ENCODE measurements at places on chromosomes 11 and 22.

- H3K4me3 ChIP-seq: no peak overlapping the region
- no peaks in the 10 kb centered on the region for H3K4me1 ChIP-seq
- H3K36me3 ChIP-seq: no peaks in the 10 kb centered on the region
Measured at GRCh38 chr11:99351624-99352023, 330.9 kb downstream of the CNTN5 start.

DNA sequence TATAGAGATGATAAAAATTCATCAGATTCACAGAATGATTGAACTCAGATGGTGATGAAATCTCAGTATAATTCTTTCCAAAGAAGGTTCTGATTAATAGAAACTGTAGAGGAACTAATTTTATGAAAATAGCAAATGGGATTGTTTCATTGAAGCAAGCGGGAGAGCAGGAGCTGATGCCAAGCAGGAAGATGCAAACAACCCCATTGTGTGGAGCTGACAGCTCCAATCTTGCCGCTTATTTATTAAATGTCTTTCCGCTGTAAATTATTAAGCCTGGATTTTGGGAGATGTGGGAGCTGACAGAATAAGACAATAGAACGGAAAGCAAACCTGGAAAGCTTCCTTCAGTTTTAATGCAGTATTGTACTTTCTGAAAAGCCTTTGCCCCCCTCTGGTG is 6.0 kb upstream of the TMEM218 start:
- no peaks in the 10 kb centered on the region for H3K36me3 ChIP-seq
- H3K4me1 ChIP-seq: no peaks in the 10 kb centered on the region
- no peaks in the 10 kb centered on the region for H3K27me3 ChIP-seq
- no peak overlapping the region for H3K27ac ChIP-seq

- H3K4me3 ChIP-seq: no peak overlapping the region
- no peaks in the 10 kb centered on the region for H3K4me1 ChIP-seq
Measured at GRCh38 chr11:121996574-121996973, 119.4 kb downstream of the BLID start.

GRCh38 chr11:78195917-78196560 is 7.3 kb downstream of the USP35 start:
- peaks cover 8% of the 10 kb centered on the region for H3K36me3 ChIP-seq
- H3K4me1 ChIP-seq: peaks cover 44% of the 10 kb centered on the region
- H3K27ac ChIP-seq: no peak overlapping the region
- DNase-seq: no peak
- no peaks in the 10 kb centered on the region for H3K27me3 ChIP-seq

DNA sequence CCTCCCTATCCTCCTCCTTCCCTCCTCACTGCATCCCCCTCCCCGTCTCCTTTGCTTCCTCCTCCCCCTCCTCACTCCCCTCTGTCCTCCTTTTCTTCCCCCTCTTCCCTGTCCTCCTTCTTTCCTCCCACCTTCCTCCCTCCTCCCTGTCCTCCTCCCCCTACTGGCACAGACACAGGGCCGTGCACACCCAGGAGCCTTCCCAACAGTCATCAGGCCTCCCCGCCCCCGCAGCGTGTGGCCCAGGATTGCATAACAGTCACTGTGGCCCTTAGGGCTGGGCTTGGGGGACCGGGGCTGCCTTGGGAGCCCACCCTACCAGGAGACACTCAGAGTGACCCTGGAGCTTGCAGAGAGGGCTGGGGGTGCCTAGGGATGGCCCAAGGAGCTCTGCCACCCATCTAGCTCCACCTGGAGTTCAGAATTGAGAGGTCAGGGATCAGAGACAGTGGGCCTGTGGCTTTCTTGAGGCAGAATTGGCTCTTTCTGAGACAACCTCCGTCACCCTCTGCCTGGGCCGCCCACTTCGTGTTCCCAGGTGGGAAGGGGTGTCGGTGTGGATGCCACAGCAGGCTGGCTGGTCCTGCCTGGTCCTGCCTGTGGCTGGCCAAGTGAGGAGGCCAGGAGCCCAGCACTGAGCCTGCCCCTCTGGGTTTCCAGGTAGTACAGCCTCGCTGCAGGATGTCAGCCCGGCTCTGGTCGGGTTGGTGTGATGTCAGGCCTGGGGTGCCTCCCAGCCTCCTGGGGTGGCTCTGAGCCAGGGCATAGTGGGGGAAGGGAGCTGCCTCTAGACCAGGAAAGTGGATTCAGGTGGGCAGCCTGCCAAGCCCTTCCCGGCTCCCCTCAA is 1.6 kb downstream of the SPI1 start:
- H3K4me1 ChIP-seq: peaks cover 13% of the 10 kb centered on the region
- H3K27me3 ChIP-seq: no peaks in the 10 kb centered on the region
- H3K4me3 ChIP-seq: no peak overlapping the region
- no peak overlapping the region for H3K27ac ChIP-seq
- no peak for DNase-seq

- H3K27me3 ChIP-seq: peaks cover 30% of the 10 kb centered on the region
- no peak overlapping the region for H3K27ac ChIP-seq
- no peak for DNase-seq
- H3K4me1 ChIP-seq: no peaks in the 10 kb centered on the region
- H3K4me3 ChIP-seq: no peak overlapping the region
Measured at GRCh38 chr22:49406047-49406650, 421.5 kb downstream of the BRD1 start.

DNA sequence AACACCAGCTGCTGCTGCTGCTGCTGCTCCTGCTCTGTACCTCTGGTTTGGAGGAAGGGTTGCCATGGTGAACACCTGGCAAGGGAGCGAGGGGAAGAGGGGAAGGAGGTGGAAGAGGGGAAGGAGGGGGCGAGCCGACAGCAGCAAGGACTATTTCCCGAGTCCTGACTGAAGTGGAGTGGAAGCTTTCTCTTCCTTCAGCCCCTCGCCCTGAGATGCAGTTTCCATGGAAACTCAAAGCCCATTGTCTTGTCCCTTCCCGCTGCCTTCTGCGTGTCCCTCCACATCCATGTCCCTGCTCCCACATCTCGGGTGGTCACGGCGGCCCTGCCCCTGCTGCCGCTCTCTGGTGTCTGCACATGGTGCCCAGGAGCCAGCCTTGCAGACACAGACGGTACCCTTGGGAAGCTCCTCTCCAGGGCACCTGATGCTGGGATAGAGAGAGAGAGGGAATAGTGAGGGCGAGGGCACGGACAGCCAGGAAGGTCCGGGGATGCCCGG is 28.6 kb downstream of the FAM83F start:
- no peak overlapping the region for H3K4me3 ChIP-seq
- no peak for DNase-seq
- H3K36me3 ChIP-seq: no peaks in the 10 kb centered on the region
- H3K27me3 ChIP-seq: peaks cover 8% of the 10 kb centered on the region
- no peak overlapping the region for H3K27ac ChIP-seq

DNA sequence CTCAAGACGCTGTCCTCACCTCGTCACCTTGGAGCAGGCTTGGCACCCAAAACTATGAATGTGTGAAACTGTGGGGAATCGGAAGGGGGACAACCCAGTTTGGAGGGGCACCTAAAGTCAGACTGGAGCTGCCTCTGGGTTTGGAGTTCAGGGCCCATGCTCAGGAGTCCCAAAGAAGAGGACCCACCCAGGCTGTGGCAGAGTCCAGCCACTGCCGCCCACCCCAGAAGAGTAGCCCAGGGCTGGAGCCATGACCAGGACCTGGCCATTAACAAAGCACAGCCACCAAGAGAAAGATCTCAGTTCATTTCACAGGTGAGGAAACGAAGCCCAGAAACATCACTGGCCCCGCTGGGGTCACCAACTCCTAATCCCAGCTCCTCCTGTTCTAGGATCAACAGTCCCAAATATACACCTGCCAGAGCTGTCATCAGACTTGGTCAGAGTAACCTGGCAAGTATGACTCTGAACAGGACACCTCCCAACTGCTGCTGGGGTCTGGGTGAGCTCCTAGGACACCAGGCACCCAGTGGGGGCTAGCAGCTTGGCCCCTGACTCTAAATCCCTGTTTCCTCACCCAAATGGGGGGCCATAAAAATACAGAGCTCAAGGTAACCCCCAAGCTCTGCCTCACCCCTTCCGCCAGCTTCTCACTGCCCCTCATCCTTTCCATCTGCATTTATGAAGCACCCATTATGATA is 2.7 kb downstream of the RAB3IL1 start:
- H3K4me1 ChIP-seq: no peaks in the 10 kb centered on the region
- H3K27ac ChIP-seq: no peak overlapping the region
- H3K4me3 ChIP-seq: no peak overlapping the region

DNA sequence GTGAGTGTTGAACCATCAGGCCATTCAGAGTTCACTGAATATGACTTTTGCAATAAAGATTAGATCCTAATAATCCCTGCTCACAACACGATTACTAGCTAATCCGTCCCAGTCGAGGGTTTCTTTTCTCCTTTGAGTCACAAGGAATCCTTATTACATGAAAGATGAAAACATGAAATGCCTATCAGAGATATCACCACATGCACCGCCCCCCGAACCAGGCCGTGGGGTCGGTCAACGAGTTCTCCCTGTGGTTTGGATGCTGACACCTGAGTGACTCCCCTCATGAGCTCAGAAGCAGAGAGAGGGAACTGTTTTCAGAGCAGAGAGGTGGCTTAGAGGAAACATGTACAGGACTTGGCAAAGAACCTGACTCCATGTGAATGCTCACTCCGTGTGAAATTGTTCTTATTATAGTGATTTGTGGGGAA is 263.3 kb downstream of the ETS1 start:
- H3K4me1 ChIP-seq: peaks cover 74% of the 10 kb centered on the region
- H3K27ac ChIP-seq: peak overlapping the region; percentile 98
- DNase-seq: peak; percentile 40
- H3K27me3 ChIP-seq: no peaks in the 10 kb centered on the region
- H3K36me3 ChIP-seq: no peaks in the 10 kb centered on the region
- H3K4me3 ChIP-seq: no peak overlapping the region

DNA sequence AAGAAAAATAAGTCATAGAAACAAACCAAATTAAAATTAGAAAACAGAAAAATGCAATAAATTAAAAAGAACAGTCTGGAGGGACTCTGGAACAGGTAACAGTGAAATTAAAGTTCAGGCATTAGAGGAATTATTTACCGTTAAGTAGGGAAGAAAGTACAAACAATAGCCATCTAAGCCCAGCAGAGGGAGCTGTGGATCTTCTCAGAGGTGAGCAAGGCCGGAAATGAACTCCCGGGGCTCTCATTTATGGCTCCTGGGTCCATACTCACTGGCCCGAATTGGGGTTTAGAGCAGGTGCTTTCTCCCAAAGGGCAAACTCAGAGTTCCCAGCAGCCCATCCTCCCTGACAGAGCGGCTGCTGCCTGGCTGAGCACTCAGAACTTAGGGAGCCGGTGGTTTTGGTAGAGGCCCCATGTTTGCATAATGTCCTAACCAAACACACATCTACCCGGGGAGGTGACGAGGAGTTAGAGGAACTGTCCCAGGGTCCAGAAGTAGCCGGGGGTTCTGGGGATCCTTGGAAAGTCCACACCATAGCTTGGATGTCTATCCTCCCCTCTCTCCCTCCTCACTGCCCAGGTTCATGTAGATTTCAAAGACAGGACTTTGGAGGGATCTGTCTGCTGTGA is 87.8 kb upstream of the VPREB1 start:
- peak; percentile 62 for DNase-seq
- H3K4me1 ChIP-seq: peaks cover 5% of the 10 kb centered on the region
- H3K4me3 ChIP-seq: no peak overlapping the region

- no peaks in the 10 kb centered on the region for H3K27me3 ChIP-seq
- no peak overlapping the region for H3K27ac ChIP-seq
- peaks cover 8% of the 10 kb centered on the region for H3K4me1 ChIP-seq
- no peak overlapping the region for H3K4me3 ChIP-seq
Measured at GRCh38 chr11:32899438-32899837, 6.8 kb downstream of the QSER1 start.

- H3K4me1 ChIP-seq: peaks cover 5% of the 10 kb centered on the region
- no peak overlapping the region for H3K27ac ChIP-seq
- peaks cover 14% of the 10 kb centered on the region for H3K27me3 ChIP-seq
- no peak for DNase-seq
- H3K4me3 ChIP-seq: no peak overlapping the region
Measured at GRCh38 chr11:40294741-40295140, 1164.7 kb downstream of the LRRC4C start.

DNA sequence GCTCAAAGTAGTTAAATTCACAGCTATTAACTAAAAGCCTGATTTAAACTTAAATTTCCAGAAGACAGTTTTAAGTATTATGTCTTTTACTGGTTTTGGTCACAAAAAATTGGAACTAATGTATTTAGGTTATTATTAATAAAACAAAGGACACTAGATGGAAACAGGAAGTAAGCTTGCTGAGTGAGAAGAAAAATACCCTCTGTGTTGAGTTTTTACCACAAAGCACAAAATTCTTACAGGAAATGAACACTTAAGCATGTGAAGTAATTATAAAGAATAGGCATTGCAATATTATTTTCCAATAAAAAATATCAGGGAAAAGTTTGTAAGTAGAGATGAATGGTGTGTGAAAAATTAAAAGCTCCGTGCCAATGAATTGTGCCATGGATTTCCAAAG is 46.3 kb downstream of the PIK3C2A start:
- H3K4me3 ChIP-seq: no peak overlapping the region
- DNase-seq: no peak
- H3K4me1 ChIP-seq: peaks cover 17% of the 10 kb centered on the region
- H3K27ac ChIP-seq: no peak overlapping the region

DNA sequence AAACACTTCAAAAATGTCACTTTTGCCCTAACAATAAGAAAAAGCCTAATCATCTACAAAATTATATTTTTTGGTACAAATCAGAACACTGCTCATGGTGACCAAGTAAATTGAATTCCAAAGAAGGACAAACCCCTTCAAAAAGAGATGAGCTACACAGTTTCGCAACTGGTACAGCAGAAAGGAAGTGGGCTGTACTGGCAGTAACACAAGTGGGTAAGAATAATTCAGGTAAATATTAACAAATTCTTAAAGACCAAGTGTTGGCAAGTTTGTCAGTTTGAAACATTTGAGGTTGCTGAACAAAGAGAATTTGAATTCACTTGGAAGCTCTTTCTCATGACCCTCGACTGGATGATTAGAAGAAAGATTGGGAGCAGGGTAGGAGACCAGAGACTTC is 35.5 kb downstream of the MSANTD4 start:
- no peaks in the 10 kb centered on the region for H3K36me3 ChIP-seq
- H3K4me3 ChIP-seq: no peak overlapping the region
- no peak for DNase-seq
- H3K4me1 ChIP-seq: no peaks in the 10 kb centered on the region
- H3K27ac ChIP-seq: no peak overlapping the region

- H3K36me3 ChIP-seq: peaks cover 5% of the 10 kb centered on the region
- H3K4me1 ChIP-seq: no peaks in the 10 kb centered on the region
- H3K27ac ChIP-seq: no peak overlapping the region
- no peak overlapping the region for H3K4me3 ChIP-seq
Measured at GRCh38 chr11:9187616-9188015, 77.5 kb downstream of the DENND5A start.

GRCh38 chr11:125078516-125079140 is 15.5 kb downstream of the SLC37A2 start:
- H3K4me3 ChIP-seq: no peak overlapping the region
- DNase-seq: no peak
- no peaks in the 10 kb centered on the region for H3K27me3 ChIP-seq
- H3K27ac ChIP-seq: no peak overlapping the region
- no peaks in the 10 kb centered on the region for H3K4me1 ChIP-seq

- H3K4me1 ChIP-seq: peaks cover 19% of the 10 kb centered on the region
- no peaks in the 10 kb centered on the region for H3K27me3 ChIP-seq
- H3K36me3 ChIP-seq: peaks cover 1% of the 10 kb centered on the region
- H3K4me3 ChIP-seq: no peak overlapping the region
- DNase-seq: peak; percentile 39
Measured at GRCh38 chr22:31082606-31083376, 1.7 kb downstream of the SMTN start.

All from T-cell (primary cell).